Tongue (tissue), 3 donors: ENCODE measurements at places on chromosomes 7 and 10.

DNA sequence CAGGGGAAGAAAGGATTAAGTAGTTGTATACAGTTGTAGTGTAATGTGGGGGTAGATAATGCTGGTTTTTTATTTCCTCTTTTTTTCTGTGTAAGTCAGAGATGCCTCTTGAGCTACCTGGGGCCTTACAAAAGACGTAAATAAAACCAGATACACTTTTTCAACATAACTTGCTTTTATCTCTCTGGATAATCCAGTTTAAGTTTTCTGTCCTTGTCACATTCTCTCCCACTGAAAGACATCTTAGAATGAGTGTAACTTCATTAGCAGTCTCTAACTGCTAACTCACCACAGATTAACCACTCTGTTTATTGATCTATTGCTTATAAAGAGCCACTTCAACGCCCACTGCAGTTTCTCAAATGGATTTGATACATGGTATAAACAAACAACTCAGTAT is 64.1 kb upstream of the LRRN3 start:
- no peak for DNase-seq

DNA sequence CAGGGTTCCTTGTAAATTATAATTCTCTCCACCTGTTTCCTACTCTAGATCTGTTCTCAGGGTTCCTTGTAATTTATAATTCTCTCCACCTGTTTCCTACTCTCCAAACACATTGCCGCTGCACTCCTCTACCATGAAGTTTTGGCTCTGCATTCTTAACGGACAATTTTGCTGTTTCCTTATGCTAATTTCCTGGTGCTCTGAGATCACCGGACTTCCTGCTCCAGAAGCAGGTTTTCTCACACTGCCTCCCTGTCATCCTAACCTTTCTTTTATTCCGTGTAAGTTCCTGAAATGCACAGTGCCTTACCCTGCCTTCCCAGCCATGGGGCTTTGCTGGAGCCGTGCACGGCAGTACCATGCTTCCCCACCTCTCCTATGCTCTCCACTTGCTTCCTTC is 256.8 kb downstream of the PLXNA4 start:
- DNase-seq, result no peak

DNA sequence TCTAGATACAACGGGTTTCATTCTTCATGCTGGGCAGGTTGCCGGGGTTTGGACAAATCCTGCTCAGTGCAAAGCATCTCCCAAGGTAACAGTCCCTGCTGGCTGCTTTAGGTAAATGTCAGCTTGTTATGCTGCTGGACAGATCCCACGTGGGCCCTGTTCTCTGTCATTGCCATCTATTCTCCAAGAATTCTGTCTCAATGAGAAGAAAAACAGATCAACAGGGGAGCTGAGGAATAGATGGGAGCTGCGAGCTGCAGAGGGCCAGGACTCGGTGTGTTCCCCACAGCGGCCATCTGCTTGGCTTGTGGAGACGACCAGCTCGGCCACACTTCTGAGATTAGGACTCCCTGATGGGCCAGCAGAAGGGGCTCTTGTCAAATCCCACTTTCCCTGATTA is 235.2 kb downstream of the DPP6 start:
- DNase-seq, result peak; percentile 57

- peak; percentile 75 for DNase-seq
Observed at GRCh38 chr10:132942101-132943057, at the start of gene CFAP46. Gene CFAP46, minus strand, starts transcription at chr10:132942570. Its CDS starts 86 bp downstream, at chr10:132942484.

- no peak for DNase-seq
Observed at GRCh38 chr10:110461088-110461487, 36.6 kb upstream of the DUSP5 start.

DNA sequence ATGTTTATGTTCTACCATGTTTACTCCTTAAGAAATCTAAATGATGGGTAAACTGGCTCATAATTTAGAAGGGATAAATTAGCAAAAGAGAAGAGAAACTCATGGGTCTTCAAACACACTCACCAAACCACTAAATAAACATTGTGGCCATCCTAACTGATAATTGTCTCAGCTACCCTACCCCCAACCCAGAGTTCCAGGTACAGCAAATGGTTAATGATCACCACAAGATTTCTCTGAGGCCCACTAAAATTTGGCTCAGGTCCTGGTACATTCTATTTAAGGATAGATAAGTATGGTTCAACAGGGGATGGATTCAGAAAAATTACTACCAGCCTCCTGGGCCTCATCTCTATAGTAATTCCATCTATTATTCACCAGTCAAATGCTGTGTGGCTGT is 21.4 kb downstream of the SLC25A13 start:
- no peak for DNase-seq

DNA sequence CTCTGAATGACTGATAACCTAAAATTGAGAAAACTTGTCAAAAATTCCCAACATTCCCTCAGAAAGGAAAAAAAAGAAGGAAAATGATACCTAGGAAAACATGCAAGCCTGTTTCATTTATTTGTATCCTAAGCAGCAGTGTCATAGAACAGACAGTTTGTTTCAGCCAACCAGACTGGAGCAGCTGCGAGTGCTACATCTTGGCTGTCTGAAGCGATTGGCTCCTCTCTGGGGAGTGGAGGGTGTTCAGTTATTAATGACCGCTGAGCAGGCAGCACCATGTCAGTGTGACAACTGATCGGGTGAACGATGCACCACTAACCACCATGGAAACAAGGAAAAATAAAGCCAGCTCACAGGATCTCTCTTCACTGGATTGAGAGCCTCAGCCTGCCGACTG is at the start of gene LRRN3:
Gene LRRN3, plus strand, starts transcription at position 282 of the 400 bp plus-strand sequence. CDS start 31,646 bp downstream, outside the sequence.
- peak; percentile 85 for DNase-seq

DNA sequence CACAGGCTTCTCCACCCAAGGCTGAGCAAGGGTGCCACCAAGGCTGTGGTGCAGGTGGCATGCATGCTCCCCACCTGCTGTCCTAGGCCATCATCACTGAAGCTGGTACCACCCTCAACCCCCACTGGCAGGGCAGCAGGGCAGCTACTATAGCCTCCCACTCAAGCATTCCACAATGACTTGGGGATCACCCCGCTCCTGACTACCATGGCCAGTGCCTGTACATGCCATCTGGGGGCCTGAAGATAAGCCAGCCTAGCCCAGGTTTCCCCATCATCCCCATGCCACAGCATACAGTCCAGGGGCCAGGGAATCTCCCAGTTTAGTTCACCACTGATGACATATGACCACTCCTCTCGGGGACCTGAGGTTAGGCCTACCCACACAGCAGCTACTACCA is 510.9 kb upstream of the LRRTM3 start:
- no peak for DNase-seq

DNA sequence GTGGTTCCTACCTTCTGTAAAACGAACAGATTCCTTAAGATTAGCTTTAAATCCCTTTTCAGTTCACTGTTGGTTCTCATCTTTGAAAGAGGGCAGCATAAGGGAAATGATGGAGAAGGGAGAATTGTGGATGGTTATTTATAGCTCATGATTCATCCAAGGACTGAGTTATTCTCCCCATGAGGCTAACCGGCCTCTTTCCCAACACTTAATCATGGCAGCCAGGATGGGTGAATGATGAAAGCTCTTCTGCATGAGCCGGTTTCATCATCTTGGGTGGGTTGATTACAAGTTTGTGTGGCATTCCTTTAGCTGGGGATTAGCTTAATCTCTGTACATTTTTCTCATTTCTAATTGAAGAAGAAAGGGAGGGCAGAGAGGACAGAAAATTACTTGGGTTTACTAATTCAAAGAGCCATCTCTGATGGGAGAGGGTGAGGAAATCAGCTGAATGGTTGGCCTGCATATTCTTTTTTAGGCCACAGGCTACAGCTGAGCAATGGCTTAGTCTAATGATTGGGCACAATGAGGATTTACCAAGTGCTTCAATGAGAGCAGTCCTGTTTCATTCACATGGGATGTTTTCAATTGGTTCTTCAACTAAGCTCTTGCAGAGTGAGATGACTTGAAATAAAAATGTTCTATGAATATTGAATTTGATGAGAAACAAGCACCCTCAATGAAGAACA is 250.0 kb downstream of the BMPER start:
- DNase-seq, result no peak

GRCh38 chr7:39672176-39672575 is 48.8 kb downstream of the RALA start:
- no peak for DNase-seq

DNA sequence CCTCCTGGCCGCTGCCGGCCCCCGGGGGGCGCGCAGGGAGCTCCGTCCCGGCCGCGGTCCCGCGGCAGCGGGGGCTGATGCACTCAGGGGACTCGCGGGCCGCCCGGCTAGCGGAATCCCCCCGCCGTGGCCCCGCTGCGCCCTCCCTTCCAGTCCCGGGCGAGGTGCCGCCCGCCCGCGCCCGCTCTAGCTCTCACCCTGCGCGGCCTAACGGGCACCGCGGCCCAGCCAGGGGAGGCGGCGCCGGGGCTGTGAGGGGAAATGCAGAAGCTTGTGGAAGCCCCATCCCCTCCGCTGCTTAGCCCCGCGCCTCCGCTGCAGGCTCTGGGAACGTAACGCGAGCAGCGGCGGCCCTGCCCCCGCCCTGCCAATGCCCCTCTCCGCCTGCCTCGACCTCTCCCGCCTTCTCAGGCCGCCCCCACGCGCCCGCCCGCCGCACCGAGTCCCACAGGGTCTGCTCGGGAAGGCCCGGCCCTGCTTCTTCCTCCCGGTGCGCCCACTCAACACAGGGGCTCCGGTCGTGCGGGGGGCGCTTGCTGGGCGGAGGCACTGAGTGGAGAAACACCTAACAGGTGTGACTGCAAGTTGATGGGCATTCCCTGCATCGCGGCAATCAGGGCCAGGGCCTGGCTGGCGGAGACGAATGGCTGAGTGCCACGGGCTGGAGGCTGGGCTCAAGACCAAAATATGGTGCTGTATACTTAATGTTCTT is 384 bp upstream of the TMEM229A start:
- peak; percentile 73 for DNase-seq

DNA sequence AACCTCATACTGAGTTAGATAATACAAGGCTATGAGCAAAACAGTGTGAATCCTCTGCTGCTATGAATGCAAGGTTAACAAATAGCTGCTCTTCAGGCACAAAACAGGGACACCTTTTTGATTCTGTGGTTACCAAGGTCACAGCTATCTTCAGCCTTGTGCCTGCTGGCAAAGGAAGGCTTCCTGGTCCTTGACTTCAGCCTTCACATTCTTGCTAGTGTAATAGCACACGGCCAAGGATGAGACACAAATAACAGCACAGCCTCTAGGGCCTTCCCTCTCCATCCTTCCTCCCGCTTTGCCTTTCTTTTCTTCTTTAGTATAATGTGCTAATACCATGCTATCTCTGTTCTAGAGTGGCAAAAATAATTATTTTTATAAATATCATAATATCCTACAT is 130.6 kb upstream of the CAV2 start:
- no peak for DNase-seq

- DNase-seq, result peak; percentile 56
Observed at GRCh38 chr10:121244818-121245217, 353.4 kb downstream of the FGFR2 start.

DNA sequence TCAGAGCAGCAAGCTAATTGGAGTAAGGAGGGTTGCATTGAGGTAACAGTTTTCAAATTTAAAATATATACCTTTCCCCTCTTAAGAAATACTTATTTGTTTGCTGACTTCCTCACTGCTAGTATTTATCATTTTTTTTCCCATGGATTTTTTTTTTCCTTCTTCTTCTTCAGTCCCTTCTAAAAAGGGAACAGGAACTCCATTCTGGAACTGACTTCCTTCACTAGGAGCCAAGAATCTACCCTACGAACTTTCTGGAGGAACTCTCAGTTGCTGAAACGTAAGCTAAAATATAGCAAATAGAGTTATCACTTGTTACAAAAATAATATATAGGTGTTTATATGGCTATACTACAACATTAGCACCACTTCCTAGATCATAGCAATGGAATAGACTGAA is 95.4 kb downstream of the HGF start:
- no peak for DNase-seq

GRCh38 chr10:102951316-102951715 is 33.2 kb downstream of the CNNM2 start:
- no peak for DNase-seq

DNA sequence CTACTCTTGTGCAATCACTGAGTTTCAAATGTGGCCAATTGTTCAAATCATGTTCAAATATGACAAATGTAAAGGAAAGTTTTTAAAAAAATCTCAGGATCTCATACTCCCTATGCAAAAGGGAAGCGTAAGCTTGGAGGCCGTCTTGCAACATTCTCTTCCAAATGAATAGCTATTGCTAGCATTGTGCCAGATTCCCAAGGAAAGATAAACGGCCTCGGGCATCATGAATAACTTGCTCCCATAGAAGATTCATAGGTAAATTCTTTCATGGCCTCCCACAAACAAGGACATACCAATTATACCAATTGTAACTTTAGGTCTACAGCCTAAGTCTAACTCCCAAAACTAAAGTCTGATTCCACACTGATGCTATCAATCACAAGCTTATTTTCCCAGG is 416.9 kb downstream of the THSD7A start:
- no peak for DNase-seq

- DNase-seq, result no peak
Observed at GRCh38 chr7:134784251-134785049, 5.0 kb downstream of the CALD1 start.

DNA sequence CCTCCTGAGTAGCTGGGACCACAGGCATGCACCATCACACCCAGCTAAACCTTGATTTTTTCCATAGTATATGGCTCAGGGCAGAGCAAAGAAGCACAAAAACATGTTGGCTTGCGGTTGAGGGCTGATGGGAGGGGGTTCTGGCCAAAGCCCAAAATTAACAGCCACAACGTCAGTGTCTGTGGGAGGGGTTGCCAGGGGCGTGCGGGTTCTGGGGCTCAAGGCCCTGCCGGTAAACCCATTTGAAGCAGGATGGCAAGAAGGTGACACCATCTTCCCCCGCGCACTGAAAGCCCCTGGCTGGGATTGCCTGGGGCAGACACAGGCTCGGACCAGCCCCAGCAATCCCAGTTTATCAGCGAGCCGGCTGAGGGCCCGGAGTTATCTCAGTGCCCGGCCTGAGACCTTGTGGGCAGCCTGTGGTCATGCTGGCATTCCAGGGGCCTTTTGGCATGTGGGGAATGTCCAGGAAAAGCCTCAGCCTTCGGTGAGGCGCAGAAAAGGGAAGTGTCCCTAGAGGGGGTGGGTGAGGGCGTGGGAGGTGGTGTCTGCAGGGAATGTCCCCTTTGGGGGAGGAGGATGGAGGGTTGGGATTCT is 167.7 kb upstream of the TNRC18 start:
- peak; percentile 52 for DNase-seq

DNA sequence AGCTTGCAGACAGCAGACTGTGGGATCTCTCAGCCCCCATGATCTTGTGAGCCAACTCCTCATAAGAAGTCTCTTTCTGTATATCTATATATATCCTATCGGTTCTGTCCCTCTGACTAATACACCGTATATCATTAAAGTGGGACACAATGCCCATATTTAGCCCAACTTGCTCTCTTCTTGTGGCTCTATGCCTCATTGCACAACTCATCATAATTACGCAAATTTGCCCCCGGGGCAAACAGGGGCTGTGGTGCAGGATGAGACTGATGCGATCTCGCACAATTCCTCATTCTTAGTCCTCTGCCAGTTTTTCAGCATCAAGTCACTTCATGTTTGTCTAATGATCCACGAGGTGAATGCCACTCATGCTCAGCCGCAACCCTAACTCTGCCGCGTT is 183.2 kb downstream of the PRPF18 start:
- no peak for DNase-seq
